Bronchial smooth muscle cell (primary cell): ENCODE measurements at places on chromosomes 3 and 15. TPM values are rescaled to one million over a fixed set of nuclear protein-coding genes. Genes with fewer than 3 reads are reported as not detected.

ABCF3 gene
- 57.1 and 68.0 TPM in 2 replicates for total RNA-seq

HYAL1 gene
- total RNA-seq: 1.2 and 2.7 TPM in 2 replicates

GATM gene
- total RNA-seq: 0.16 and 0.17 TPM in 2 replicates

SAMD7 gene
- not detected in 2 replicates for total RNA-seq

GOLGA8J gene
- total RNA-seq: 0.09 TPM in 1 of 2 replicates, not detected in the other

IGDCC3 gene
- not detected in 2 replicates for total RNA-seq

TGM4 gene
- total RNA-seq: under 0.01 TPM in 1 of 2 replicates, not detected in the other

RASGRF1 gene
- under 0.01 TPM in 1 of 2 replicates, not detected in the other for total RNA-seq

MRAS gene
- total RNA-seq: 29.1 and 40.8 TPM in 2 replicates

SLC12A1 gene
- under 0.01 TPM in 1 of 2 replicates, not detected in the other for total RNA-seq
